Thymus (tissue), 14 donors: ENCODE measurements at places on chromosomes 5 and 9. TPM values are rescaled to one million over a fixed set of nuclear protein-coding genes. Genes with fewer than 3 reads are reported as not detected.
A peak's percentile ranks its signal among the peaks of the same experiment; 100 is the strongest.

DNA sequence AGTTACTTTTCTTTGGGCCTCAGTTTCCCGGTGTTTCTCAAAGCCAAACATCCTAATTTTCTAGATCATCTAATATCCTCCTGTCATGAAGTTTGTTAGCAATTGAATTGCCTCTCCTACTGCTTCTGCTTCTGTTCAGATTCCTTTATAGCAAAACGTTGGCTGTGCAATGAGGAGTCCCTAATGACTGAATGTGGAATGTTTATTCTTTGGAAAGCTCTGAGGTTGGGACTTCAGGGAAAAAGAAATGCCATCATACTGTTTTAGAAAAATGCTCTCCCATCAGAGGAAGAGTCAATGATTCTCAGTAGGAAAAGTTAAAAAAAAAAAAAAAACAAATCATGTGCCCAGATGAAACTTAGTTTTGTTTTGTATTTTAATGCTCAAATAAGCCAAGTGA lies 268.7 kb upstream of the PAPPA start:
- DNase-seq, result no peak

Gene CDC25C
- 1.9 TPM for polyA plus RNA-seq

DNA sequence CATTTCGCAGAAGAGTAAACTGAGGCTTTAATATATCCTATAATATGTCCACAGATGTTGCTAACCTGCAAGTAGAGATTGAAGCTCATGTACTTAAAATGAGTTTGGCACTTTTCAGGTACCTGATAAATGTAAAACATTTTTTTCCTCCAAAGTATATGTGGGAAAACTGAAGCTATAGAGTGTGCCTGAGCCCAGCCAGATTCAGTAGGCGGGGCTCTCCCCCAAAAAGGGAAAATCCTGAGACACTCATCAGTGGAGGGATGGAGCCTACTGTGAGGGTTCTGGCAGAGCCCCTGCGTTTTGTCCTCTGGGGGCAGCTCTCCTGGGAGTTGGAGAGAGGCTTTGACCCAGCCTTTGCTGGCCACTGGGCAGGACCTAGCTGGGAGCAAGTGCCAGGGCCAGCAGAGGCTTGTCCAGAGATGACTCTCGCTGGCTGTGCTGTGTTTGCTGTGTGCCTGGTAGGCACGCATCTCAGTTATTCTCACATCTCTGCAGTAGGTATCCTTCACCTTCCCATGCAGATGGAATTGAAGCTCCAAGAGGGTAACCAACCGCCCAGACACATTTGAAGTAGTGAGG lies 81.1 kb upstream of the SPRY4 start:
- no peak for DNase-seq

Gene RHOBTB3
- 18.1 TPM for polyA plus RNA-seq

- DNase-seq, result peak; percentile 64
Observed at GRCh38 chr5:157283434-157283833, 17.5 kb downstream of the CYFIP2 start.

Gene RALGDS
- polyA plus RNA-seq, result 42.1 TPM

DNA sequence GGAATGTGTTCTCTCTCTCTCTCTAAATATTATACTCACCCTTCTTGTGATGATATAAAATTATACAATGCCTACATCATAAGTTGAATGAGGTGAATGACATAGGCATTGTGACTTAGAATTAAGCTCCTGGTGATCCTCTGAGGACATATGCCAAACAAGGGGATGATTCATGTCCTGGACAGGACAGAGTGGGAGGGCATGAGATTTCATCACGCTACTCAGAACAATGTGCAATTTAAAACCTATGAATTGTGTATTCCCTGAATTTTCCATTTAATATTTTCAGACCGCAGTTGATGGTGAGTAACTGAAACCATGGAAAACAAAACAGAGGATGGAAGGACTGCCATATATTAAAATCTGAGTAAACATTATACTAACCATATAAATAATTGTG lies 782.2 kb upstream of the NUDT12 start:
- no peak for DNase-seq

- no peak for DNase-seq
Observed at GRCh38 chr5:175599210-175599609, 58.7 kb upstream of the HRH2 start.

Gene CDC23
- polyA plus RNA-seq, result 18.8 TPM

DNA sequence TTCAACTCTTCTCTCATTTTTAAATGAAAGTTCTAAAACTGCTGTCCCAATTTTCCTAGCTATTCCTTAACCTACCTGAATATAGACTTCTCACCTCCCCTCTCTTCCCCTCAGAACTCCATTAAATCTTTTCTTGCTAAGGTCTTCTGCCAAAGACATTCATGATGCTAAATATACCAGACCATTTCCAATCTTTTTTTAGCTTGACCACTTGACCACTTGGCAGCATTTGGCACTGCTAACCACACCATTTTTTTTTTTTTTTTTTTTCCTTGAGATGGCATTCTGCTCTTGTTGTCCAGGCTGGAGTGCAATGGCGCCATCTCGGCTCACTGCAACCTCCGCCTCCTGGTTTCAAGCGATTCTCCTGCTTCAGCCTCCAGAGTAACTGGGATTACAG lies 3.6 kb upstream of the ZNF131 start:
- no peak for DNase-seq

GRCh38 chr5:36209664-36210063 lies 32.1 kb downstream of the NADK2 start:
- no peak for DNase-seq

- no peak for DNase-seq
Observed at GRCh38 chr5:175867587-175868347, 3.6 kb upstream of the CPLX2 start.

- no peak for DNase-seq
Observed at GRCh38 chr5:139870677-139871076, 75.1 kb downstream of the PSD2 start.

- DNase-seq, result no peak
Observed at GRCh38 chr5:140249536-140249935, 53.4 kb downstream of the PFDN1 start.

DNA sequence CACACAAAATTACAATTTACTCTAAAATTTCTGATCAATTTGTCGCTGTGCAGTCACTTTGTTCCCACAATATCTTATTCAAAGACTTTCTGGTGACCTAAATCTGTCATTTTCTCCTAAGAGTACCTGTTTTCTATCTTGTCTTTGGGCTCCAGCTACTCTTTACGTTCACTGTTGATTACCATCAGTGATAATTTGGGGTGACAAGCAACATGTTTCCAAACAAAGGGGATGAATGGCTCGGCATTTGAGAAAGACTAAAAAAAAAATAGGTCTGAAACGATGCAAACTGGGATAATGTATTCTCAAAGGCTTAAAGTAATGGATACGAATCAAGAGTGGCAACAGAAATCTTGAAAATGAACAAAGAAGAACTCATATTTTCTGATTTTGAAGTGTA lies 205.2 kb upstream of the DAB2 start:
- DNase-seq, result no peak

Gene KLF9
- 35.3 TPM for polyA plus RNA-seq

- no peak for DNase-seq
Observed at GRCh38 chr5:17169507-17169906, 47.9 kb upstream of the BASP1 start.

Gene FGF10
- polyA plus RNA-seq, result 0.59 TPM

GRCh38 chr5:102663749-102664530 lies 91.2 kb upstream of the PAM start:
- DNase-seq, result no peak

DNA sequence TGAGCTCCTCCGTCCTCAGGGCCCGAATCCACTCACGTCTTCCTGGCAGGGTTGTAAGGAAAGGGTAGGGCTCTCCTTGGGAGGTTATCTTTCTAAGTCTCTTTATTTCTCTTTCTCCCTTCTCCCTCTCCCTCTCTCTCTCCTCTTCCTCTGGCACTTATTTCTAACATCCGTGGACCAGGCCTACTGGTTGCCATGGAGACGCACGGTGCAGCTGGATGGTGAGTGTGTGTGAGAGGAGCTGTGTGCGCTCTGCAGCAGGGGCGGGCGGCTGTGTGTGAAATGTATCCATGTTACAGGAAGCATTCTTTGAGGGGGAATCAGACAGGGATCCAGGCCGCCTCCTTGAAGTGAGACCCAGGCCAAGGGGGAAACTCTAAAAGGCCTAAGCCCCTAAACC lies 32.2 kb downstream of the PCDH1 start:
- DNase-seq, result peak; percentile 52

DNA sequence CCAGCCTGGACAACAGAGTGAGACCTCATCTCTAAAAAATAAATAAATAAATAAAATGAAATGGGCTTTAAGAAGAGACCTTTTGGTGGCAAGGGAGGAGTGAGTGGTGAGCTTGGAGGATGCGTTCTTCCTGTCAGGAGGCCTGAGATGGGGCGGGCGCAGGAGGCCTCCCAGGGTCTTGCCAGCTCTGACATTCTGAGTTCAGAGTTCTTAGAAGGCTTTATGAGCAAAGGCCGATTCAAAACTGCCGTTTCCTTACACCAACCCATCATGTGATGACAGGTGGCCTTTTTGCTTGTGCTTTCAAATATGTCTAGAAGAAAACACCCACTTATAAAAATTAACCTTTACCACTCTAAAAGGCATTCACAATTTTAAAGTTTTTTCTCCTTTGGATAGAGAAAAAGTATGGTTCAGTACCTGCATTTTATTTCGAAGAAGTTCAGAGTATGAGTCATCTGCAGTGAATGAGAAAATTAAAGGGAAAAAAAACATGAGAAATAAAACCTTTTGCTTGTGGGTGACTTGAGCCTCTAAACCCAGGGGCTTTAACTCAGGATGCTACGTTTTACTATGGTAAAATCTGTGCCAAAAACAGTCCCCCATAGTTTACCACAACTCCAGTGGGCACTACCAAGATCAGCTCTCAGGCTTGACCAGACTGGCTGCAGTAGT lies 157.4 kb upstream of the OTULINL start:
- DNase-seq, result no peak

DNA sequence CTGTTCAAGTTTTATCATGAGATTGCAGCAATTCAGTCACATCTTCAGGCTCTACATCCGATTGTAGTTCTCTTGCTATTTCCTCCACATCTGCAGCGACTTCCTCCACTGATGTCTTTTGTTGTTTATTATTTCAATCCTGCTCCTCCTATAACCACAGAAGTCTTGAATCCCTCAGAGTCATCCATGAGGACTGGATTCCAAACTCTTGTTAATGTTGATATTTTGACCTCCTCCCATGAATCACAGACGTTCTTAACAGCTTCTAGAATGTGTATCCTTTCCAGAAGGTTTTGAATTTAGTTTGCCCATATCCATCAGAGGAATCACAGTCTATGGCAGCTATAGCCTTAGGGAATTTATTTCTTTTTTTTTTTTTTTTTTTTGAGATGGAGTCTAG lies 3.6 kb downstream of the FBXO38 start:
- DNase-seq, result no peak

- no peak for DNase-seq
Observed at GRCh38 chr9:26458054-26458453, 434.5 kb downstream of the CAAP1 start.

DNA sequence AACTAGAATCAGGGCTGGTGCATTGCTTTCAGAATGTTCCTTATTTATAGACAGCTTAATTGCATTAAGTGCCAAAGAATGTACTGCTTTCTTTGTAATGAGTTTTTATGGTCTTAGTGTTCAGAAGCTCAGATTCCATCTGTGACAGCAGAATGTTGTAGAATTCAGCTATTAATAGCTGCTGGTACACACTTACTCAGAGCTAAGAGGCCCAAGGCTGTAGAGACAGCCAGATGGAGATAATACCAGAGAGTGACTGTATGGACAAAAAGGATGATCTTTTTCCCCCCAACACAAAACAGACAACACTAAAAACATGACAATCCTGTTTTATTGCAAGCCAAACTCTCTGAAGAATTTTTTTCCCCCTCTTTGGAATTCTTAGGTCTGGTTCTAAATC lies 50.2 kb downstream of the PPP2R2B start:
- no peak for DNase-seq

Gene CD72
- 23.6 TPM for polyA plus RNA-seq

DNA sequence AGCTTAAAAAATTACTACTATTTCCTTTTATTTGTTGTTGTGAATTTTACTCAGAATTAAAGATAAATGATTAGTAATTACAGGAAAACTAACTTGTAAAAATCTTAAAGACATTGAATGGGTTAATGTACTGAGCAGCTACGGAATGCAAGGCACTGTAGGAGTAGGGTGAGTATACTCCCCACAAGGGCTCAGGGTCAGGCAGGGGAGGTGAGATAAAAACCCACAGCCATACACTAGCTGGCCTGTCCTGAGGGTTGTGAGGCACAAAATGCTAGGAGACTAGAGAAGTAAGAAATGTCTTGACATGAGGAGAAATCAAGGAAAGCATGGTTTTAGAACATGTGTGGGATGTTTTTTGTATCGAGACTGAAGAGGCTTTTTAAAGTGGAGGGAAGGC lies 13.4 kb downstream of the ZBED3 start:
- no peak for DNase-seq

- no peak for DNase-seq
Observed at GRCh38 chr9:95796029-95796428, 79.5 kb upstream of the ERCC6L2 start.

GRCh38 chr5:88805151-88805784 lies 77.7 kb downstream of the MEF2C start:
- DNase-seq, result no peak

GRCh38 chr5:173590436-173591055 lies 25.9 kb downstream of the BOD1 start:
- no peak for DNase-seq

- no peak for DNase-seq
Observed at GRCh38 chr5:88364991-88365390, 96.3 kb upstream of the TMEM161B start.

Gene LECT2
- polyA plus RNA-seq, result not detected

GRCh38 chr9:129441852-129442251 lies 179.0 kb downstream of the C9orf50 start:
- no peak for DNase-seq

GRCh38 chr5:94778299-94778698 lies 159.8 kb downstream of the SLF1 start:
- no peak for DNase-seq

DNA sequence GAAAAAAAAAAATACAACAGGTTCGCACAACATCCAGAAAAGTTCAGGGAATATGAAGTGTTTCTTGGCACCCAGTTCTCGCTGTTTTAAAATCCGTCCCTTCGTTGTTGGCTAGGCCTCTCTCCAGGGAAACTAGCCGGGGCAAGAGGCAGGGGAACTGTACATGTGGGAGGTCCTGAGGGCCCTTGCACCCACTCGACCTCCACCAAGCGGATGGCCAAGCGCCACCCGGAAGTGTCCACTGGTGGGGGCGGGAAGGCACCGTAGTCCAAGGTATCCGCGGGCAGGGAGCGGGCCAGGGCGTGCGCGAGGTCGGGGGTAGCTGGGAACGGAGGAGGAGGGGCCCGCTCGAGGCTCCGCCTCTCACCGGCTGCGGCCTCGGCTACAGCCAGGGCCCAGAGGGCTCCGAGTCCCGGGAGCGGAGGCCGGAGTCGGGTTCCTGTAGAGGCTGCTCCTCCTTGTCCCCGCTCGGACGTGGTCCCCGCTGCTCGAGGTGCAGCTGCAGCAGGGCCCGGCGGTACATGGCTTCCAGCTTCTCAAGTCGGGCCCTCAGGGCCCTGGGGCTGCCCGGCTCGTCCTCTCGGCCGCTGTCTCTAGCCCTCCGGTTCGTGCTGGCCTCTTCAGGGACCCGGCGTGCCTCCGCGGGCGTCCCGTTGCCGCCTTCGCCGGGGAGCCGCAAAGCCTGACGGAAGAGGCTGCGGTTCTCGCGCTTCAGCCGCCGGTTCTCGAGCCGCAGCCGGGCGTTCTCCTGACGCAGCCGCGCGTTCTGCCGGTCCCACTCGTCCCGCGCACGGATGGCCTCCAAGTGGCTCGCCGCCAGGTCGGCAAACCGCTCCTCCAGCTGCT lies 720 bp downstream of the TUSC1 start:
- peak; percentile 8 for DNase-seq

GRCh38 chr5:103224118-103224893 lies 34.3 kb upstream of the MACIR start:
- peak; percentile 42 for DNase-seq

Gene FAM221B
- 0.05 TPM for polyA plus RNA-seq

GRCh38 chr9:123378025-123378424 lies 22.0 kb downstream of the CRB2 start:
- DNase-seq, result no peak
